SIG-M5 (cell line): ENCODE measurements at places on chromosomes 2 and 18.

GRCh38 chr2:60267122-60267521 lies 286.3 kb downstream of the BCL11A start:
- DNase-seq = no peak

- DNase-seq = no peak
Measured at GRCh38 chr2:142914507-142915313, 37.2 kb downstream of the KYNU start.

- no peak for DNase-seq
Measured at GRCh38 chr2:151952691-151953456, 124.7 kb upstream of the ARL5A start.

- no peak for DNase-seq
Measured at GRCh38 chr18:46414863-46415262, 242.2 kb downstream of the LOXHD1 start.

DNA sequence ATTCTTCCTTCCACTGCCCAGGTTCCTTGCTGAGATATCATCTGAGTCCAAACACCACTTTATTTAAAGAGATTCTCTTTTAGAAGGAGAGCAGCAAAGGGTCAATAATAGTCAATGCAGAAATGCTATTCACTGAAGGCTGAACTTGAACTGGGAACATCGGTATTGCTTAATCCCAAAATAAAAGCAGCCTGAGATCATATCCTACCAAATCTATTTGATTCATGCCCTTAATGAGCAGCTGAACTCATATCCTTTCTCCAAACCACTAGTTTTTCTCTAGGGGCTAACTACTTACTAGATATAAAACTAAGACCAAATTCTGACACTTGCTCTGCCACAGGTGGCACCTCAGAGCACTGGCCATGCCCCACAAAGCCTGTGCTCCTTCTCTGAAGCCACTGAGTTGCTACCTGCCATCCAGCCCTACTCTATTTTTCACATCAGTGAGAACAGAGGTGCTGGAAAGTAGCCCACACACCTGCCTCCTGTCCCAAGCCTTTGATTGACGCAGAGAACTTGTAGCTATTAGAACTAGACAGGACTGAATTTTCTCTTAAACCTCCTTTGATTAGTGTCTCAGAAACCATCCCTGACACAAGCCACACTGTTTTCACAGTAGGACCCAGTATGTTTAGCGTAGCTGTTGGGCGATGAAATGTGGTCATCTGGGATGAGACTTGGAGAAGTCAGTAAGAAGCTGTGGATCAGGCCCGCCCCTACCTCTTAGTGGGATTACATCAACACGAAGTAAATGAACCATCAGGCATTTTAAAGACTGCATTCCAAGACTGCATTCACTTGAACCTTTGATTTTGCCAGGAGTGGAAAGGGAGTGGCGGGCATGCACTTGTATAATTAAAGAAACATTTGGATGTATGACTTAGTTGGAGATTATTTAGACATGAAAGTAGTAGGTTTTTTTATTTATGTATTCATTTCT lies 124.3 kb downstream of the RBMS1 start:
- DNase-seq = no peak

GRCh38 chr2:42613281-42614064 lies 45.0 kb downstream of the MTA3 start:
- no peak for DNase-seq

GRCh38 chr2:95043300-95044093 lies 18.0 kb downstream of the MAL start:
- DNase-seq = no peak

GRCh38 chr2:223725494-223725893 lies 111.9 kb downstream of the AP1S3 start:
- DNase-seq = no peak

DNA sequence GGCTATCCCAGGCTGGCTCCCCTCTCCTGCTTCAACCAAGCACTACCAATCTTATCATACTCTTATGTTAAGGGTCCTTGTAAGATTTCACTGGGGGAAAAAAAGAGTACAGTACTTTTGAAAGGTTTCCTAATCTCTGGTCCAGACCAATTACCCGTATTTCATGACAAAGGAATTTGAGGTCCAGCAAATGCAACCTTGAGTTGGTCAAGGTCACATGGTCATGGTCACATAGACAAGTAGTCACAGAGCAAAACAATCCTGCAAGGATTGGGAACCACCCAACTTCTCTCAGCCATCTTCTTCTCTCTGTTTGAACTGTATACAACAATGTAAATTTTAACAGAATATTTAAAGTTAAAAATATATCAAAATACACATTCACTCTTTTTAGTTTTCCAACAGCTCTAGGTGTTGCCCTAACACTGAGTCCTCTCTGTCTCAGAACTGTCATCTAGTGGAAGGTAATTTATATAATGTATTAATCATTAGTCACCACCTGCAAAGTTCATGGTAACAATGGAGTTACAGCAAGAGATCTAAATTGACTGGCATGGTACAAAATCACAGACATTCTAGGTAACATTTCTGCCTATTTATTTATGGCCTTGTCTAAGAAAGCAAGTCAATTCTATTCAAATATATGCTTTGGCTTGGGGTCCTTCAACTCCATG lies 21.5 kb downstream of the DTNB start:
- no peak for DNase-seq

- no peak for DNase-seq
Measured at GRCh38 chr18:59565957-59566356, 131.3 kb downstream of the CCBE1 start.

GRCh38 chr18:2970772-2971659 lies 41.9 kb downstream of the LPIN2 start:
- peak; percentile 75 for DNase-seq

DNA sequence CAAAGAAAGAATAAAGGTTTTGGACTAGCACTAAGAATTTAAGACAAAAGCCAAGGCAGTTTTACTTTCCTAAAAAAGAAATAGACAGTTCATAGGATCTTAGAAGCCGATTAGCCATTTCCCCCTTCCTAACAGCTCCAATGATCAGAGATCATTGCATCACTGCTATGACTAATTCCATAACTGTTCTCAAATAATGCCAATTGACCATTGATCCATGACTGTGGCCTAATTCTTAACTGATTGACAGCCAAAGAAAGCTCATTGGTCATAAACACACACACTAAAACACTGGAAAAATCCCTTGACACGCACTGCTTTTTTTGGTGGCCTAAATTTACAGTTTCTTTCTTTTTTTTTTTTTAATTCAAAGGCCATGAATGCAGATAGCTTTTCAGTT lies 345.0 kb upstream of the ACVR2A start:
- no peak for DNase-seq

DNA sequence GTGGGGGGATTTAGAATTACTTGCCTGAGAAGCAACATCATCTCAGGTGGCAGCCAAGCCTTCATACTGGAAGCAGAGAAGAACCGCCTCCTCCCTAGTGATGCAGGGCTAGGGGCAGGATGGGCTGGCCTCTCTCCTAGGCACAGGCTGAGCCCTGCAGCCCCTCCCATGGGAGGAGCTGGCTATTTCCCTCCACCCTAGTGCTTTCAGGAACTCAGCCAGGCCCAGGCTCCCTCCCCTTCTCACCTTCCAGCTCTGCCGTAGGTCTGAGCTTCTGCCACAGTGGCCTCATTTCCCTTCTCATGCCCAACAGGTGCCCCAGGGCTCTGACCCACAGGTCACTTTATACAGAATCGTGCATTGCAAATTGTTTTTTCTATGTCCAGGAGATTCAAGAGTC lies 31.0 kb downstream of the CENPA start:
- DNase-seq = no peak

DNA sequence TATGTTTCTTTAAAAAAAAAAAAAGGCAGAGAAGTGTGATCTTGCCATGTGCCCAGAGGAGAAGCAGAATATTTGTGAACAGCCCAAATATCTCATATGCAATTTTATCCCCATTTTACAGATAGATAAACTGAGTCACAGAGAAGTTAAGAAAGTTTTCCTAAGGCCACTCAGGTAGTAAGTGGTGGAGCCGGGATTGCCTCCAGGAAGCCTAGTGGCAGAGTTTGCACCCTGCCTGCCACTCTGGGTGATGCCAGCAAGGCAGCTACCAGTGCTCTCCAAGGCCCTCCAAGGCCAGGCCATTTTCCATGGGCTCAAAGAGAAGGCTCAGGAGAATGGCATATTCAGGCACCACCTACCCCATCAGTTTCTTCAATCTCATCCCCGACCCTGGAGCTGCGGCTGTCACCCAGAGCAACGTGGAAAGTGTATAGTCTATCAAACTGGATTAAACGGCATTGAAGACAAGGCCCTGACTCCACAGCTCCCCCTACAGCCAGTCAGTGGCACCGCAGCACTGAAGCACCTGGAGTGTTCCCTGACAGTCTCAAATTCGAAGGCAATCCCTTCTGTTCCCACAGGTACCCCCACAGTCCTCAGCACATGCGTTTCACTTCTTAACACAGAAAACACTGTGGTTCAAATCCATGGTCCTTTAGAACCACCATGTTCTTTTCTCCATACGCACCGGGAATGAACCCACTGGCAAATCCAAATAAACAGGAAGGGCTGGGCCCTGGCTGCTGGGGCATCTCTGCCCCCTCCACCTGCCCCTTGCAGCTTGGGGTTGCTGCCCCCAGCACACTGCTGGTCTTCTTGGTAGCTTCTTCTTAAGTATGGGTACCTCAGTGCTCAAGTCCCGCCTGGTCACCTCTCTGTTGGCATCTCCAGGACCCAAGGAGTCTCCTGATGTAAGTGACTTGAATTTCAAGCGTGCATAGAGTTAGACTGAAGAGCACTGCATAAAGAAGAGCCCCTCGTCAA lies 175.3 kb downstream of the INHBB start:
- DNase-seq = no peak

- no peak for DNase-seq
Measured at GRCh38 chr2:96333708-96334107, 1.9 kb upstream of the NCAPH start.
